Choroid plexus epithelial cell (primary cell): ENCODE measurements at places on chromosomes 1 and 21.

DNA sequence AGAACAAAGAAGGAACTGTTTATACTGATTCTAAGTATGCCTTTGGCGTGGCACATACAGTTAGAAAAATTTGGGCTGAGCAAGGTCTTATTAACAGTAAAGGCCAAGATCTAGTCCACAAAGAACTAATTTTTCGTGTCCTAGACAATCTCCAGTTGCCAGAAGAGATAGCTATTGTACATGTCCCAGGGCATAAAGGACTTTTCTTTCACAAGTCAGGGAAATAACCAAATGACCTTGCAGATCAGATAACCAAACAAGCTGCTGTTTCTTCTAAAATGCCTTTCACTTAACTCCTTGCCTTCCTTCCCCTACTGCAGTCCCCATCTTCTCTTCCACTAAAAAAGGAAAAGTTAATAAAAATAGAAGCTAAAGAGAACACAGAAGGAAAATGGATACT lies 4.0 kb downstream of the TEX50 start:
- DNase-seq: no peak

DNA sequence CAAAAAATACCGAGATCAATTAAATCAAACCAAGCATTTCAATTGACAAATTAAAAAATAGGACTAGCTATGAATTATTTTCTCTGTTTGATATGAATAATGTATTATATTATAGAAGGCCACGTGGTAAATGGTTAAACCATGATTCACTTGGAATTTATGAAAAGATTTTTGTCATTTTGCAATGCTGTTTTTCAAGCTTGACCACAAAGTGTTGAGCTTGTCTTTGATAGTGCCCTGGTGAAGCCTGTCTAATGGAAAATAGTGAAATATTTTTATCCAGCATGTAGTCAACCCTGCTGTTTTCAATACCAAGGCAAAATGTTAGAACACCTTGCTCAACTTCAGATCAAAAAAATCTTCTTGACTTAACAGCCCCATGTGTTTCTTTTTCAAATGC lies 288.0 kb upstream of the PRMT6 start:
- peak; percentile 76 for DNase-seq

DNA sequence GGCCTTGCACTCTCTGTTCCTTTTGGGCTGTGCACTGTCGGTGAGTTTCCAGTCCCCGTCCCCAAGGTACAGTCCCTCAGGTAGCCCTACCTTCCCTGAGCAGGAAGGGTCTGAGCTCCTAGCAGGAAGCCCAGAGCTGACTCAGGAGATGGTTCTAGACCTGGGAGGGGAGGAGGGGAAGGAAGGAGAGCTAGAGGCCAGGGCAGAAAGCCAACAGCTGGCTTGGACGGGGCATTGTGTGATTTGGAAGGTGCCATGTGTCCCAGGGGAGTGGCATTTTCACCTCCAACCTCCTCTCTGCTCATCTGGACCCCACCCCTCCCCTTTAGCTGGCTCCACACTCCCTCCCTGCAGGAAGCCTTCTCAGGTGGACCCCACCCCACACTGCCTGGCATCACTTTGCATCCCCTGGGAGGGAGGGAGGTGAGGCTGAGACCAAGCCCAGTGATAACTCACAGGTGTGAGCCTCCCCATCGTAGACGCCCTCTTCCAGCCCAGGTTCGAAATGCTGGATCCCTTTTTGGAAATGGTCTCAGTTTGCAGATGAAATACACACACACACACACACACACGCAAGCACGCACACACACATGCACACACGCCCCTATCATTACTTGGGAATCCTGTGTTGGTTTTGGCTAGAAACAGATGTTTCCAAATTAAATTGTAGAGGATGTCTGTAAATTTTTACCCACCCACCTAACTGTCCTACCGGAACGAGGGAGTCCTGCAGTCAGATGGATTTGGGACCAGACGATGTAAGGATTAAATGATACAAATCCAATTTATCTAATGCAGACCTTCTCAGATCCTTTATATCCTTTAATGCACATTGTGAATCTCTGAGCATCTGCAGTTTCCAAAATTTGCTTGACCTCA lies 19.7 kb upstream of the IFNLR1 start:
- no peak for DNase-seq

GRCh38 chr1:67791261-67791660 lies 42.0 kb downstream of the GNG12 start:
- peak; percentile 48 for DNase-seq

- no peak for DNase-seq
Measured at GRCh38 chr1:61332796-61333195, 250.4 kb downstream of the NFIA start.

DNA sequence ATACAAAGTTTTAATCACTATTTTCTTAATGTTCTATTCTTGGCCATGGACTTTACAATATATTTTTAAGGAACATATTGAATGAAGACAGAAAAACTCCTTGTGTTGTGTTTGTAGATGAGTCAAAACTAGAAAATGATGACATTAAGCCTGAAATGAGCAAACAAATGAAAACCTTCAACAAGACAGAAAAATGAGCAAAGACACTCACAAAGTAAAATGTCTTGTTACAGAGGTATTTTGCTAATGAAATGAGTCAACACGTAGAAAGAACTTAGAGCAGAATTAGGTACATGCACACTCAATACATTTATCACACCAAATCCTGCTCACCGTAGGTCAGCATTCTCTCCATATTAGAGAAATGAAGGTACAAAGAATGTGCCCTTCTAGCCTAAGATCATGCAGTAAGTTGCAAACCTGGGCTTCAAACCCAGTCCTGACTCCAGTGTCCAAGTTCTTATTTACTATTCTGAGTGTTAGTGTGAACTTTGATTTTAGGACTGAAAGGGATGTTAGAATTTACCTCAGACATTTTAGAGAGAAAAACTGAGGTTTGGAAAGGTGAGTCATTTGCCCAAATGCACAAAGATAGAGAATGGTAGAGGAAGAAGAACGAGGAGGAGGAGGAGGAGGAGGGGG lies 133.9 kb upstream of the SGIP1 start:
- peak; percentile 6 for DNase-seq

- DNase-seq: no peak
Measured at GRCh38 chr21:25896501-25897056, 161.8 kb downstream of the GABPA start.

- peak; percentile 38 for DNase-seq
Measured at GRCh38 chr1:161440312-161440894, 64.9 kb upstream of the FCGR2A start.

DNA sequence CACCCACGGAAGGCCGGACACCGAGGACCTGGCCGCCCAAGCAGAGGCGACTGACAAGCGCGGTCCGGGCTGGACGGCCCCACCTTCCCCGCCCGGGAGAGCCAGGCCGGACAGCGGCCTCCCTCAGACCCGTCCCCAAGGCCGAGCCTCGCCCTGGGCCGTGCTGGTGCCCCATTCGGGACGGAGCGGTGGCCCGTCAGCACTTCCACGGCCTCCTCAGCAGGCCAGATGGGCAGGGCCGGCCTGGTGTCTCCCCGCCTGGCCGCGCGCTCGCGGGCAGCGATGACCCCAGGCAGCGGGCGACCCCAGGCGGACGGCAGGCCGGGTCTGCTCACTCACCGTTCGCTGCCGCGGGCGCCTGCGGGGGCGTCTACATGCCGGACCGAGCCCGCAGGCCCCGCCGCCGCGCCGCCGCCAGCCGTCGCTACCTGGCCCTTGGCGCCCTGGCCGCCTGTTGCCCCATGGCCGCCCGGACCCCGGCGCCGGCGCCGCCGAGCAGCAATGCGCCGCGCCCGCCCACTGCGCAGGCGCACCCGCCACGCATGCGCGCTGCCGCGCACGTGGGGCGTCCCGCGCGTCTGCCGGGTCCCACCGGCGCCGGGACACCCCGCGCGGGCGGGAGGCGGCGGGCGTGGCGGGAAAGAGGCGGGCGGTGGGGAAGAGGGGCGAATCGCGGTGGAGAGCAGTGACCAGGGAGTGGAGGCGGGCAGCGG lies at the start of gene NADK:
Gene NADK (minus strand): TSS at position 521 of the 713 bp plus-strand sequence. CDS start 13,064 bp downstream, outside the sequence.
- DNase-seq: peak; percentile 46

DNA sequence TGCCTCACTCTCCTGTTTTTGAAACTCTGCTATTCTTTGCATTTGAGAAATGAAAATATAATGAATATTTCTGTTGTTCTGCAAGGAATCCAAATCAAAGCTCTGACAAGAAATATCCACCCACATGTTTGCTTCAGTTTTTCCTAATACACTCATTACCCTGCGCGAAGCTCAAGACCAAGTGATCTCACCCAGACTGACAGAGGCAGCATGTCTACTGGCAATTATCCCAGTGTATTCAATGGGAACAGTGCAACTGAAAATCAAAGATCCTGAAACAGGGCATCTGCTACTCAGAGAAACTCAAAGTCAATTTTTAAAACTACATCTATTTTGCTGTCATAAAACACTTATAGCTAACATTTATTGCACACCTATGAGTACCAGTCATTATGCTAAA lies 321.0 kb upstream of the LRRC7 start:
- peak; percentile 25 for DNase-seq

- no peak for DNase-seq
Measured at GRCh38 chr1:222042120-222042519, 300.2 kb upstream of the DUSP10 start.

GRCh38 chr1:27862671-27863537 lies 9.4 kb upstream of the THEMIS2 start:
- DNase-seq: peak; percentile 99

- DNase-seq: peak; percentile 66
Measured at GRCh38 chr1:203537806-203538464, 44.0 kb downstream of the OPTC start.

GRCh38 chr1:54942976-54943375 lies 37.5 kb upstream of the TMEM61 start:
- no peak for DNase-seq

- DNase-seq: no peak
Measured at GRCh38 chr1:17743008-17743647, 12.0 kb upstream of the ACTL8 start.

GRCh38 chr21:42063571-42064521 lies 7.3 kb upstream of the UMODL1 start:
- no peak for DNase-seq
